Fibroblast of villous mesenchyme (primary cell): ENCODE measurements at places on chromosomes 3 and 15. TPM values are rescaled to one million over a fixed set of nuclear protein-coding genes. Genes with fewer than 3 reads are reported as not detected.

Gene SCN11A
- under 0.01 TPM in 2 replicates for total RNA-seq

Gene AADACL2
- total RNA-seq = not detected in 2 replicates

Gene TM4SF18
- 0.32 TPM in 1 of 2 replicates, not detected in the other for total RNA-seq

Gene ZNF385D
- 0.64 and 1.7 TPM in 2 replicates for total RNA-seq

Gene CD200R1
- total RNA-seq = under 0.01 TPM in 2 replicates

Gene LRRC31
- total RNA-seq = not detected in 2 replicates

Gene POLR2H
- total RNA-seq = 39.6 and 61.3 TPM in 2 replicates

Gene DUOXA2
- not detected in 2 replicates for total RNA-seq

Gene MEX3B
- 3.9 and 6.4 TPM in 2 replicates for total RNA-seq

Gene KLHL6
- total RNA-seq = not detected in 2 replicates
